D341Med (cell line): ENCODE measurements at places on chromosomes 1 and 21.

GRCh38 chr1:25572708-25573590, 29.5 kb downstream of the LDLRAP1 start:
- DNase-seq = peak; percentile 75

- no peak for DNase-seq
Observed at GRCh38 chr1:41109310-41110197, 88.0 kb upstream of the SLFNL1 start.

- peak; percentile 76 for DNase-seq
Observed at GRCh38 chr1:212667223-212668139, 32.2 kb downstream of the BATF3 start.

DNA sequence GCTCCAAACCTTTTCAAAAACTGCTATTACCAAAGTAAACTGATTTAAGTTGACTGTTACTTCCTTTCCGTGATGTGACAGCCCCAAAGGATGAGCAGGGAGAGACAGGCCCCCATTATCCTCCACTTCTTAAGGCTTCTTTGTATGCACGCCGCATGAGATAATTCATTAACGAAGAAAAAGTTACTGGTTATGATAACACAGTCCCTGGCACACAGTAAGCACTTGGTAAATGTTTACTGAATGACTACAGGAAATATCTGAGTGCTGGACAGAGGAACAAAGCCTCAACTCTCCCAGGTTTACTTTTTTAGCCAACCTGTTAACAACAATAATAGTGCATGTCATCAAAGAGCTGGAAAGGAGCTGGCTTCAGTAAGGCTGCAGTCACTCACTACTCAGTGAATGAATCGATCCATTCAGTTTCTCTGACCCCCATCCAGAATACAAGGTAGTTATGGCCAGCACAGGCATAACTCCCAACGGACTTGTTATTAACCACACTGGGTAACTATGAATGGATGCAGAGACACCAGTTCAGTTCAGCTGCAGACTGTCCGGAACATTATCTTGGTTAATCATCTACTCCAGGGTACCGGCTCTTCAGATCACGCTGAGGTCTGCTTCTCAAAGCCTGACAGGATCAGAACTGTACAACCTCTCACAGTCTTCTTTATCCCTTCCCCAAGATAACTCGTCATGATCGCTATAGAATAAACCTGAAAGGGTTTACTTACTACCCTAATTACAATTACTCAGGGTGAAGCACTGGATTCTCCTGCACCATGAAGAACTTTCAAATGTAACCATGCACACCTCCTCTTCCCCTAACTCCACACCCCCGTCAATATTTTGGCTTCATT, 58.3 kb downstream of the TGFBR3 start:
- DNase-seq = no peak

DNA sequence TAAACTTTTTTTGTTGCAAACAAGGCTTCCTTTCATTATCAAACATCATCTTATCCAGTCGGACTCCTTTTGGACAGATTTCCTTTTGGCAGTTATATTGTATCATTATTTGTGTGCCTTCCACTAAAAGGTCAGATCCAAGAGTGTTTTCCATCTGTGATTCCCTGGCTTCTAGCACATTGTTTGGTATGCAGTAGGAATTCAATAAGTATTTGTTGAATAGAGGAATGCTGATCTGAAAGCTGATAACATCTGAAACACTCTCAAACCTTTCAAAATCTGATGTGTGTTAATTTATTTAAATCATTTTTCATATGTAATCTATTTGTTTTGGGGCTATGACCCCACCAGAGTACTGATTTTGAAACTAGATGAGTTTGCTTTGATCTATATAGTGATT, 39.0 kb downstream of the NDC1 start:
- no peak for DNase-seq

- no peak for DNase-seq
Observed at GRCh38 chr1:3064901-3065300, 4.1 kb upstream of the PRDM16 start.

GRCh38 chr21:33406493-33406892, 3.3 kb downstream of the IFNGR2 start:
- no peak for DNase-seq

DNA sequence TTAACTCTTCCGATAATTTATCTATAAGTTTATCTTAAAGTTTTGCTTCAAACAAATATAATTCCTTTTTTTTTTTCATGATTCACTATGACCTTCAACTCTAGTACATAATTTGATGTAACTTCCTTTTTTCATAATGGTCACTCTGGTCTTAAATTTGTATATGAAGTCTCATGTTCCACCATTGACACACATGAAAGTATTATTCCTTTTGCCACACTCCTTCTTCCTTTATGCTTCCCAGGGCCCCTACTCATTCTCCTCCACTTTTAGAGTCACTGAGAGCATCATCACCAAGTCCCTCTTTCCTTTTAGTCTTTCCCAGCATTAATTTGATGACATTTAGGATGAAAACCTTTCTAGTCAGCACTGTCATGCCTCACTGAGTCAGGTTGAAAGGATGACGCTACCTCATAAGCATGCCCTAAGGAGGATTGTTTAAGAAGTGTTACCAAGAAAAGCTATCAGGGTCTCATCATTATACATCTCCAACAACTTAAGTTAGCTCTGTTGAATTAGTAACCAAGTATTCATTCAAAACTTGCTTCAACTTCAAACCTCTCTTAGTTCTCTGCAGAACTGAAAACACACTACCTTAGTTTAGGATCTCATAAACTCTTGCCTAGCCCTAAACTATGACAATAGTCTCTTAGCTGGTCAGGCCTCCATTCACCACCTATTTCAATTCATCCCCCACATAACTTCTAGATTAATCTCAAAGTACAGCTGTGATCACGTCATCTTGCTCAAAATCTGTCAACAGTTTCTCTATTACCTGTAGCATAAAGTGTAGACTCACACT, 14.5 kb downstream of the AUNIP start:
- no peak for DNase-seq

- no peak for DNase-seq
Observed at GRCh38 chr1:1274931-1275431, 1.3 kb upstream of the UBE2J2 start.

DNA sequence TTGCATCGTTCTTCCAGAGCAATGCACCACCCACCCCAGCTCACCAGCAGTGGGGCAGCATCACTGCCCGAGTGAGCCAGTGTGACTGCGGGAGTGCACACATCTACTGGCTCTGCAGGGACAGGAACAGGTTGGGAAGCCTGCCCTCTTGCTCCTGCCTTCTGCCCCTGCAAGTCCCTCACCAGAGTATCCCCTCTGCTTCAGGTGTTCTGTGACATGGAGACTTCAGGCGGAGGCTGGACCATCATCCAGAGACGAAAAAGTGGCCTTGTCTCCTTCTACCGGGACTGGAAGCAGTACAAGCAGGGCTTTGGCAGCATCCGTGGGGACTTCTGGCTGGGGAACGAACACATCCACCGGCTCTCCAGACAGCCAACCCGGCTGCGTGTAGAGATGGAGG, 4.2 kb downstream of the ANGPTL7 start:
- no peak for DNase-seq

DNA sequence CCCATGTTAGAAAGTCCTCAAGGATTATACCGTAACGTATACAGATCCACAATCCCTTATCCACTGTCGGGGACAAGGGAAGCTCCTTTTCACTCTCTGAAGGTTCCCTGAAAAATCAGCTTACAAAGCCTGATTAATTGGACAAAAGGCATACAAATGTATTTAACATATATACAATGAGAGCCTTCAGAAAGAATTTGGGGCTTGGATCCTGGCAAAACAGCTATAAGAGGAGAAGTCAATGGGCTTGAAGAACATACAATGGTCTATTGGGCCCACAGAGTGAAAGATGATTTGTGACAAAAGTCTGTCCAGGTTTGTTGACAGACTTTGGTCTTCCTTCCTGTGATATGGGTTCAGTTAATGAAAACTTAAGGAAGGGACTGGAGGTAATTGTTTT, 10.7 kb downstream of the TACSTD2 start:
- no peak for DNase-seq

DNA sequence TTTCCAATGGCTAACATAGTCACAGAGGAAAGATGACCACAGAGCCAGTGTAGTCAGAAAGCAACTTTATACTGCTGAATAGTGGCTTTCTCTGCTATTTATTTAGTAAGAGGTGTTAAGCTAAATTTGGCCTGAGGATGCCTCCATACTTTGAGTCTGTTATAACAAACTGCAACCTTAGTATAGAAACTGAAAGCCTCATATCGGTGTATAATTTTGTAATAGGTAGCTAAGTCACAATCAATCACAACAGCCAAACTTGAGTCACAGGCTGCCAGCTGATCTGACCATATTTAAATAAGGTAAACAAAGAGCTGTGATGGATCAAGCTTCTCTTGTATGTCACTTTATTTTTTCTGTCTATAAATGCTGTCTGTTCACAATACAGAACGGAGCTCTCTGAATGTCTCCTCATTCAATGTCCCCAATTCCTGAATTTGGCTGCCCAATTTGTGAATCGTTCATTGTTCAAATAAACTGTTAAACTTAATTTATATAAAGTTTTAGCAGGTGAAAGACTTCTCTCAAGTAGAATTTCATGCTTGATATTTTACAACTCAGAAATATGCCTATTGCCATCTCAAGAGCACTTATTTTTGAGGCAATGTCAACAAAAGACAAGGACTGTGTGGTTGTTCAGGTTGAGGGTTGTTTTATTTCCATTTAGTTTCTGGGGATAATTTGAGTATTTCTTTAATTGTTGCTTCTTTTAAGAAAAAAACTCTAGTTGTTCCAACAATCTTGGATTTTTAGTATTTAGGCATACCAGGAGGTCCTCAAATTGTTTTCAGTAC, 339.7 kb upstream of the B3GALT2 start:
- DNase-seq = no peak

- DNase-seq = no peak
Observed at GRCh38 chr1:13585612-13585991, 2.0 kb downstream of the PDPN start.

DNA sequence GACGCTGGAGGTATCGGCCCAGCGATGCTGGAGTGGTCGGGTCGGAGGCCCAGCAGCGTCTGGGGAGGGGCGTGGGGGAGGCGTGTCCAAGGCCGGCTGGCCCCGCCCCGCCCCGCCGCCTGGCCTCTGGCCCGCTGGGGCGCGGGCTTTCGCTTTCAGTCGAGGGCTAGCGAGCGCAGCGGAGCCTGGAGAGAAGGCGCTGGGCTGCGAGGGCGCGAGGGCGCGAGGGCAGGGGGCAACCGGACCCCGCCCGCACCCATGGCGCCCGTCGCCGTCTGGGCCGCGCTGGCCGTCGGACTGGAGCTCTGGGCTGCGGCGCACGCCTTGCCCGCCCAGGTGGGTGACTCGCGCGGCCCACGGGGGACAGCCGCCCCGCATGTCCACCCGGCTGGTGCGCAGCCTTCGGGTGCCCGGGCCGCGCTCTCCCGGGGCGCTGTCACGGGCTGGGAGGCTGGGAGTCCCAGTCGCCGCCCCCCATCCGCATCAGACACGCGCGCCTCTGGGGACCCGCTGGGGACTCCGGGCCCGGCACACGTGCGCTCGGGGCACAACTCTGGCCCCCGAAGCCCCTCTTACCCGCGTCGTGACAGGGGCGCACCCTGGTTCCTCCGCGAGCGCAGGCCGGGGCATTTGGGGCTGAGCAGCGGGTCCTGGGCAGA, at the start of gene TNFRSF1B:
TNFRSF1B (plus strand) TSS at position 158 of the 659 bp plus-strand sequence; CDS start at position 259, 101 bp downstream.
- peak; percentile 59 for DNase-seq

DNA sequence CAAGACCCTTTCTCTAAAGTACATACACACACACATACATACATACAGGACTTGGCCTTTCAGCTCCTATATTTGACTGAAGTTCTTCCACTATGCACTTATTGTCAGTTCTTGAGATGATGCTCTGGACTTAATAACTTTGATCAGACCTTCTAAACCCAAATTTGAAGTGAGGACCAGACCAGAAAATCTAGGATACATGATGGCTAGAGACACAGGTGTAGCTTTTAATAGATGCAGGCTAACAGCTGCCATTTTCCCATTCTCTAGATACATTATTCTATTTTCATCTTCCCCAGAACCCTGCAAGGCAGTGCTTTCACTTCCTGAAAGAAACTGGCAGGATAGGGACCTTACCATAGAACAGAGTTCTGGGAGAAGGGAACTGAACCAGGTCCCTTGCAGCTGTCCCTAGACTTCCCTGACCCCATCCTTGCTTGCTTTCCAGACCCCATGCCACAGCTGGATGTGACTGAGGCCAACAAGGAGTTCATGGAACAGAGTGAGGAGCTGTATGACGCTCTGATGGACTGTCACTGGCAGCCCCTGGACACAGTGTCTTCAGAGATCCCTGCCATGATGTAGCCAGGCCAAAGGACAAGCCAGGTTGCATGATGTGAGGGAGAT, 14.9 kb upstream of the RAB42 start:
- no peak for DNase-seq

DNA sequence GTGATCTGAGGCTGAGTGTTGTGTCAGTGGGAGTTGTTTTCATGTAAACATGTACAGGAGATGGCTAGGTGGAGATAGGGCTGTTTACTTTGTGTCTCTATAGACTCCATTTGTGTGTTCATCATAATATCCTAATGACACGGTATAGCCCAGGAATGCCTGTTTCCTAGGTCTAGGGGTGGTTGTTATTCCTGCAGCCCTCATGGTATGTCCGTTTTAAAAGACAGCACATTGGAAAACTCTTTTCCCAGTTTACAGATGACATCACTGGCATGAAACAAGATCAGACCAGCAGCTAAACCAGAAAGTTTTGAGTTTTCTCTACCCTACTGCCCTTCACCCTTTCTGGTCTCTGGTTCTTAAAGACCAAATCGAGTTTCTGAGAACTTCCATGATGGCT, 227.3 kb upstream of the TMEM51 start:
- DNase-seq = no peak

GRCh38 chr21:16855164-16855667, 657.6 kb upstream of the CXADR start:
- no peak for DNase-seq

DNA sequence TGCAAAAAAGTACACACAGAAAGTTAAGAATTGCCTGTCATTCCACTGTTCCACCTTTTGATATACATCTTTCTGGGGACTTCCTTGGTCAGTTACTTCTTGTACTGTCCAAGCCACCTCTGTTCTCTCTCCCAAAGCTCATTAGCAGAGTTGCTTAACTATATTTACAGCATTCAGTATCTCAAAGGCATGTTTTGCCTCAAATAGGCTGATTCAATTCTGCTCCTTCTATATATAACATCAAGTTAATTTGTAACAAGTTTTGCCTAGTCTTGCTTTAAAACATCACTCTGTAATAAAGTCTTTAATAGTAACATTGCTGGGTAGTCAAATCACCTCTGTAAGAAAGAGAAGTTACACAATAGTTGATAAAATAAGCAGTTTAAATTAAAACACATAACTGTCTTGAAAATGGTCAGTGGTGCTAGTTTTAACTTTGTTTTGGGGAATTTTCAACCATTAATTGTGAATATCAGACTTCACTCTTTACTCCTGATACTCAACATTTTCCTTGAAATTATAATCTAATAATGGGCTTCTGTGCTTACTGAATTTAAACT, 35.7 kb downstream of the EDARADD start:
- no peak for DNase-seq

DNA sequence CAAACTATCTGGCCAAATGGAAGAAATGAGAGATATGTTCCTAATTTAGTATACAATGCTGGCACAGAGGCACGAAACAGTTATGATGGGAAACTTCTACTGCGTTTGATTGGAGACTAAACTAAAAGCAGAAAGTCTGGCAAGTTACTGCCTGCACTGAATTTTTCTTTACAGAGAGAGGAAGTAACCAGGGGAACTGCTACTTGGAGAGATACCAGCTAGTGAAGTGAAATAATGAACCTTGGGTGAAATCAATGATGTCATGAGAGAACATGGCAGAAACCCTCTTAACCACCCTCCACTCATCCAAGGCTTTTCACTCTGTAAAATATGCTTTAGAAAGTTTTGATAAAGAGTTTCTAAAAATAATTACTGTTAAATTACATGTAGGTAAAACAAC, 29.3 kb downstream of the NIBAN1 start:
- no peak for DNase-seq

GRCh38 chr1:19376428-19377372, 64.6 kb downstream of the SLC66A1 start:
- DNase-seq = no peak
